Pulmonary artery endothelial cell (primary cell): ENCODE measurements at places on chromosomes 1 and 21. TPM values are rescaled to one million over a fixed set of nuclear protein-coding genes. Genes with fewer than 3 reads are reported as not detected.

Gene NPHS2
- not detected in 2 replicates for total RNA-seq

Gene TNFAIP8L2
- 0.13 and 0.35 TPM in 2 replicates for total RNA-seq

Gene NUAK2
- 1.2 and 1.8 TPM in 2 replicates for total RNA-seq

Gene CFAP141
- not detected in 2 replicates for total RNA-seq

Gene F13B
- total RNA-seq: not detected in 2 replicates

Gene OSBPL9
- 75.2 and 92.5 TPM in 2 replicates for total RNA-seq

GRCh38 chr1:111776861-111777260 lies 21.2 kb downstream of the DDX20 start:
- DNase-seq: no peak

- no peak for DNase-seq
Measured at GRCh38 chr1:209999005-209999404, 61.0 kb downstream of the SYT14 start.

DNA sequence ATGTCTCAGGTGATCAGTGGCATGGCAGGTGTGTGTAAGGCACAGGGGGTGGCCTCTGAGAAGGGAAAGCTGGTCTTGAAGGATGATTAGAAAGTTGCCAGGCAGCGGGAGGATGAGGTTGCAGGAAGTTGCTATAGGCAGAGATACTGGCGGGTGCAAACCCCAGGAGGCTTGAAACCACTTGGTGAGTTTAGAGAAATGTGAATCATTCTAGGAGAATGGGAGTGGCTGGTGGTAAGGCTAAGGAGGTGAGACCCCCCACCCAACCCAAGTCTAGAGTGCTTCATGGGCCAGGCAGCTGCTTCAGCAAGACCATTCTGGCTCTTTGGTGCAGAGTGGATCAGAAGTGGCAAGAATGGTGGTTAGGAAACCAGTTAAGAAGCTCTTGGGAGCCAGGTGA lies 9.0 kb downstream of the SH2D2A start:
- no peak for DNase-seq

- DNase-seq: no peak
Measured at GRCh38 chr1:172278478-172278877, 142.0 kb upstream of the C1orf105 start.

- DNase-seq: no peak
Measured at GRCh38 chr1:93446837-93447451, 974 bp upstream of the FNBP1L start.

GRCh38 chr1:61403679-61404596 lies 321.0 kb downstream of the TM2D1 start:
- peak; percentile 49 for DNase-seq

DNA sequence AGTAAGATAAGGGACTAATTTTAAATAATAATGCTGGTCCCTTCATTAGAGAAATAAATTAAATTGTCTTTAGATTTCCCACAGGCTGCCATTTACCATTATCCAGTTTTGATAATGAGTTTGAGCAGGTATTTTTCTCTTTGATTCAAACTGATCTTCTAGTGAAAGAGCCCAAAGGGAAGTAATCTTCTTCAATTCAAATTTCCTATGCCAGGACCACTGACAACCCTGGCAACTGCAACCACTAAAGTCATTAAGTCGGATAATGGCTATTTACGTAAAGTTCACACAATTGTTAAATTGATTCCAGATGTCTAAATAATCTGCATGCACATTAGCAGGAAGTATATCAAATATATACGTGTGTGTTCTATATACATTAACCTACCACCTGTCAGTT lies 399.3 kb downstream of the PTPRC start:
- no peak for DNase-seq

GRCh38 chr1:221527886-221528624 lies 213.8 kb downstream of the DUSP10 start:
- DNase-seq: no peak
